NCI-H1092 (cell line): ENCODE measurements at places on chromosomes 4 and X.

- no peak for DNase-seq
Observed at GRCh38 chr4:37978248-37978924, 18.2 kb downstream of the PTTG2 start.

GRCh38 chr4:22091906-22092305 lies 143.3 kb upstream of the KCNIP4 start:
- DNase-seq, result no peak

DNA sequence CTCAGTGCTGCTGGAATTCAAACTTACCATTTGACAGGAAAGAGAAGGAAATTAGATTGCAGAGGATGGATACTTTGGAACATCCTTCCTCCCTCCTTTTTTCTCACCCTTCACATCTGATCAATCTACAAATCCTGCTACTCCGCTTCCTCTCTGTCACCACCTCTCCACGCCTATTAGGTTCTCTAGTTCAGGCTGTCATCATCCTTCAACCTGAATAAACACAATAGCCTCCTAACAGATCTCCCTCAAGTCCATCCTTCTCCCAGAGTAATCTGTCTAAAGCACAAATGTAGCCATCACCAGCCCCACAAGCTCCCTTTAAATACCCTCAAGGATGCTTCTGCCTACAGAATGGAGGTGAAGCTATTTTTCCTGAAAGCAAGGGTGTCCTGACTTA lies 20.0 kb upstream of the SLAIN2 start:
- DNase-seq, result no peak

GRCh38 chr4:6991771-6992557 lies 51.2 kb upstream of the TADA2B start:
- DNase-seq, result no peak

GRCh38 chr4:133968174-133968573 lies 233.4 kb downstream of the PABPC4L start:
- no peak for DNase-seq

GRCh38 chr4:17915439-17915838 lies 104.7 kb downstream of the NCAPG start:
- DNase-seq, result no peak

GRCh38 chr4:111475001-111475400 lies 670.3 kb upstream of the FAM241A start:
- no peak for DNase-seq

DNA sequence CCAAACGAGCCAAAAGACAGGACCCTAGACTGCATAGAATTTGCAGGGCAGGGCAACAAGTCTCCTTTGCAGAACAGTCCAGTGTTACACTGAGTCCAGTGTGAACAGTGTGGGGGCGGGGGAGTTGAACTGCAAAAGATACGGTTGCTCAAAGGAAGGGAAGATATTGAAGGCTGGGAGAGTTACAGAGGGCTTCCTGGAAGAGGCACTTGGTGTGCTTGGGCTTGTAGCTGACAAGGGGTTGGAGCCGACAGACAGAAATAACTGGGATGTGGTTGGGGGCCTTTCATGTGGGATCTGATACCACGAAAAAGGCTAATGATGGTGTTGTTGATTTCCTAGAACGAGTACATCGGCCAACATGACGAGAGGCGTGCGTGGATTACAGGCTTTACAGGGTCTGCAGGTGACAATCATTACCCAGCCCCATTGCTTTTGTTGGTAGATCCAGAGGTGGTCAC lies 6.1 kb downstream of the XPNPEP2 start:
- DNase-seq, result no peak

DNA sequence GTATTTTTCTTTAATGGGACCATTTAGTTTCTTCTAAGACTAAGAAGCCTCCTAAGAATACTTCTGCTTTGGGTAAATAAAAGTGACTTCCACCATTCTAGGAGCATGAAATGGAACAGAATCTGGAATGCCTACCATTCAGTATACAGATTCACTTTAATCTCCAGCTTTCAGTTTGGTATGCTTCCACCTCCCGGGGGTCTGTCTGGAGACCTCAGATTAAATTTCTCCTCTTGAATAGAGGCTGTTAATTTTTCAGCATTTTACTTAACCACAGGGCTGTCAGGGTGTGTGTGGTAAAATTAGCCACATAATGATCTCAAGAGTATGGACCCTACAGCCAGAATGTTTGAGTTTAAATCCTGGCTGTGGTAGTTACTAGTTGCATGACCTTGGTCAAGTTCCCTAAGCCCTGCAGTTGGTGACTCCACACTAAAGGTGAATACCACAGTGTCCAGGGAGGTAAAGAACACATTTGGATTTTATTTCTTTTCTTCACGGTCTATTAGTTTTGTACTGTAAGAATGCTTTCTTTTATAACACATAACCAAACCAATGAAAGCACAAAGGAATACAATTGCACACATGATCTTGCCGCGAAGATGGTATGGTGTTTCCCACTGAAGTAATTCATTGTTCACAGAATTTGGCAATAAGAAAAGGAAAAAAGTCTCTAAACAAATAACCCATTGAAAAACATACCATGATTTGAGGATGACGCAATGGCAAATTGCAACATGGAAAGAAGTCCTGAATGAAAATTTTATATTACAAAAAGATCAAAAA lies 37.3 kb upstream of the TRIM2 start:
- no peak for DNase-seq

GRCh38 chr4:75634281-75634680 lies 4.0 kb upstream of the CDKL2 start:
- no peak for DNase-seq

DNA sequence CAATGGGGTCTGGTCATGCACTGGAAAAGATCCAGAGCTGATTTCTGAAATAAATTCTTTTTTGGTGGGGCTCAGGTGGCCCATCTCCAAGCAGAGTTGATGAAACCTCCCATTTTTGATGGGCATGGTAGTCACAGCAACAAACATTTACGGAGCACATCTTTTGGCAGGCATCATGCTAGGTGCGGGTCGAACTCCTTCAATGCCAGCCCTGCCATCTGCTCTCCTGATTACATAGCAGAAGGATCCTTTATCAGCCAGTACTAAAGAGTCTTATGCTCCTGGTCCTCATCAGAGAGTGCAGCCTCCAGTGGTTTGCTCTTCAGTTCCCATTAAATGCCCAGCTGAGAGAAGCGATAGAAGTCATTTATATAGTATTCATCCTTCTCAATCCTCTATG lies 121.7 kb downstream of the GRXCR1 start:
- peak; percentile 93 for DNase-seq

- DNase-seq, result peak; percentile 30
Observed at GRCh38 chrX:55056820-55057674, 17.8 kb upstream of the PAGE2B start.

DNA sequence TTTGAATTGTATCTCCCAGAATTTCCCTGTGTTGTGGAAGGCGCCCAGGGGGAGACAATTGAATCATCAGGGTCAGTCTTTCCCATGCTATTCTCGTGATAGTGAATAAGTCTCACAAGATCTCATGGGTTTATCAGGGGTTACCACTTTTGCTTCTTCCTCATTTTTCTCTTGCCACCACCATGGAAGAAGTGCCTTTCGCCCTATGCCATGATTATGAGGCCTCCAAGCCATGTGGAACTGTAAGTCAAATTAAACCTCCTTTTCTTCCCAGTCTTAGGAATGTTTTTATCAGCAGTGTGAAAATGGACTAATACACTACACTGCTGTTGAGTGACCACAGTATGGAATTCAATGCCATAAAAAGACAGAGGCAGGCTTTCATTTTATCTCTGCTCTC lies 12.2 kb downstream of the CENPC start:
- no peak for DNase-seq

DNA sequence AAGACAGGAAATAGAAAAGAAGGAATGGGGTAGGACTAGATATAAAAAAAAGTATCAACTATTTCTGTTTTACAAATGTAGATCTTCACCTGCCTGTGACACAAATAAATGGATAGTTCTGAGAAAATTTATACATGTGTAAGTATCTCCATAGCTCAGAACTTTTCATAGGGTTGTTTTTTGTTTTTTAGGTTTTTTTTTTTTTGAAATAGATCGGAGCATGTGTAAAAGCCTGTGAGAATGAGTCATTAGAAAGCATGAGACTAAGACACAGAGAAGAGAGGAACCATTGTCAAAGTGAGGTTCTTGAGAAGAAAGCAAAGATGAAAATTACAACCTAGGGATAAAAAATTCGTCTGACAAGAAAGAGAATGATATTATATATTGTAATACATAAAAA lies 481.6 kb downstream of the PABPC4L start:
- DNase-seq, result no peak

DNA sequence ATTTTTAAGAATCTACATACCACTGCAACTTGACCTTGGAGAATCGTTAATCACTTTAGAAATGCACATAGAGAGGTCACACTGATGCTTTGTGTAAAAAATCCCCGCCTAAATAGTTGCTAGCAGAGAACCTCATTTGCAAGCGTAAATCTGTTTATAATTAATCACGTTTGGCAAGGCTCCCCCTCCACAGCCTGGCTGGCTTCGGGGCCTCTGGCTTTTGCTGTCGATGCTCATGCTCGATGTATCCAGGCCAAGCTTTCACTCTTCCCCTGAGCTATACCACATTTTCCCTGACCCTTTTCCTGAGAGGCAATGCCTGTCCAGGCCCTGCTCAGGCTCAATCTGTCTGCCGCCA lies 23.4 kb downstream of the CYTL1 start:
- no peak for DNase-seq

GRCh38 chr4:112523008-112523721 lies 7.2 kb upstream of the NEUROG2 start:
- no peak for DNase-seq

- peak; percentile 12 for DNase-seq
Observed at GRCh38 chr4:164012396-164013027, 518.0 kb downstream of the TMA16 start.

GRCh38 chr4:183304067-183304466 lies 16.0 kb downstream of the CLDN22 start:
- DNase-seq, result no peak

DNA sequence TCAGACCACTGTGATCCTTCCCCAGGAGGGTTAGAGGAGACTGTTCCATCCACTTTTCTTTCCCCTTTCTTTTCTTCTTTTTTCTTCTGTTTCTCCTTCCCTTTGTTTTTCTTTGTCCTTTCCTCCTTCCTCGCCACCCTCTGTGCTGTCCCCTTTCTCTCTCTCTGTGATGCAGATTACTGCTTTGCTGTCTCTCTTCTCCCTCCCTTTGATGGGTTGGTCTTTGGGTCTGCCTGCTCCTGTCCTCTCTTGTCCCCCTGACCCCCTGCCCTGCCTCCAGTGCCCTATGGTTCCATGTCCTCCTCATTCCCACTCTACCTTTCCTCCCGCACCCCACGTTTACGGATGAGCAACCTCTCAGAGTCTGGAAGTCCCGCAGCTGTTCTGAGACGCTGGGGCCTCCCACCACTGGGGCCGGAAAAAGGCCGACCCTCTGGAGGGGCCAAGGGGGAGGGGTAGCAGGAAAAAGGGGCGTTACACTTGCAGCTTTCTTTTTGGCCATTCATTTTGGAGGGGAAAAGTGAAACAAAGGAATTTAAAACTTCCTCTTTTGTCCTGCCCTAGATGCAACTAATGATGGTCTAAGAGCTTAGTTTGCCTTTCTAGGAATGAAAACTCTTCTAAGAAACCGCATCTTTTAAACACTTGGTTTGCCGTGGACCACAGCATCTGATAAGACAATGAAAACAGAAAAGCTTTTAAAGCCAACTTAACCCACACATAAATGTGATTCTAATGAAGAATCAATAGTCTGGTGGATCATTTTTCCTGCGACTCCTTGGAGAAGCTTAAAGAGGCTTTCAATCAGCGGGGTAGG lies 24.5 kb upstream of the TSR2 start:
- no peak for DNase-seq

DNA sequence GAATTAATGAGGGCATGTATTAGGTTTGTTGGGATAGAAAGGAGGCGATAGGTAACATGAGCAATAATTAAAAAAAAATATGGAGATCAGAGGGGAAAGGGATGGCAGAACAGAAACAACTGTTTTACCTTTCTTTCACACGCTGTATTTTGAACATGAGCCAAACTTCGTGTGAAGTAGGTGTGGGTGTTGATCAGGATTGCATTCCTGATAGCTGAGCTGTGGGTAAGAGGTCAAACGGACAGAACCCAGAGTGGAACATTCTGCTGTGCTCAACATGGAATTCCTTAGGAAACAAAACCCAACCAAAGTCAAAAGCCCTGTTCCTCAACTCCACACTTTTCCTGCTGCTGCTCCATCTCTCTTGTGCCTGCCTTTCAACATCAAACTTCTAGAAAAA lies 162.5 kb upstream of the CASK start:
- DNase-seq, result no peak

GRCh38 chrX:153687121-153688039 lies at the start of gene SLC6A8:
Gene SLC6A8, plus strand, starts transcription at chrX:153687926. Its CDS starts 649 bp downstream, at chrX:153688575.
- DNase-seq, result peak; percentile 61

DNA sequence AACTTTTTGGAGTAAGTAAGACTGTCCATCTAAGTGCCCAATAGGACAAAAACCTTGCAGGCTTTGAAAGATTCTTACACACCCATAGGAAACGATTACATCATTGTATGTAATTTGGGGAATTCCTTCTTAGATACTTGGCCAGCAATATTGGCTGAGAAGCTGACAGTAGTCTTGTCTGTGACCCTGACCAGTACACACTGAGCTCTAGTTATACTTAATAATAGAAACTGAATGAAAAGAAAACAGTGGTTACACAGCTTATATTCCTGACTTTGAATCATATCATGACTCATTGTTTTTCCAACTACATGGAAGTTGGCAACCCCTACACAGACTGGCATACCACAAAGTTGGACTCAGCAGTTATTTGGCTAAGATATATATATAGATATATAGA lies 7.1 kb upstream of the TLR2 start:
- DNase-seq, result no peak

- DNase-seq, result no peak
Observed at GRCh38 chr4:46390355-46391058, 579 bp upstream of the GABRA2 start.

- no peak for DNase-seq
Observed at GRCh38 chr4:47483745-47484144, 1.3 kb upstream of the ATP10D start.

DNA sequence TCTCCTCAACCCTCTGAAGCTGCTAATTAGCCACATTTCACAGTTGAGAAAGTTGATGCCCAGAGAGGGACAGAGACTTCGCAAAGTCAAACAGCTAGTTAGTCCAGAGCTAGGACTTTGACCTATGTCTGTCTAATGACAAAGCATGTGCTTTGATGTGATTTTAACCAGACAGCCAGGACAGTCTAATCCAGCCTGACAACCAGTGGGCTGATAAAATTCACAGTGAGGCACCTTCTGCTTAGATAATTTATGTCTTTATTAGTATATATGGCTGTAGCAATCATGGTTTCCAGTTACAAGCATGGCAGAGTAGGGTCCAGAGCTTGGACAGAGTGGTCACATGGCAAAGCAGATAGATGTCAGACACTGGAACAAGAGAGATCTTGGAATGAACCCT lies 133.6 kb upstream of the C1QTNF7 start:
- no peak for DNase-seq

DNA sequence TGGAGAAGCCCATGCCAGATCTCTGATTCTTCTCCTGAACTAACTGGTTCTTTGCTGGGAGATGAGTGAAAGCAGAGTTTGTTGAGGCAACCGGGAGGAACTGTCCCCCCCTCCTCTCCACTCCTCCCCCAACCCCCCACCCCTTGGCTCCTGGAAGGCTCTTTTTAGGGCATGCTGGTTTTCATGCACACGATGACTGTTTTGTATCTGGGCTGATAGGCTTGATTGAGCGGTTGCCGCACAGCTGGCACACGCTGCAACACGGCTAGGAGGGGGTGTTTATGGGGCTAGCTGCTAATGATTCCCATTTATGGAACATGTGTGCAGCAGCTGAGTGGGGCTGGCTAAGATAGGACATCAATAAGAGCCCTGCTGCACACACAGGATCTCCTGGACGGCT lies 137.2 kb downstream of the SMIM20 start:
- DNase-seq, result no peak
